ENCODE measurements at places on chromosomes 6 and 20. TPM values are rescaled to one million over a fixed set of nuclear protein-coding genes. Genes with fewer than 3 reads are reported as not detected.

Gene SPTLC3
- total RNA-seq = 0.13 TPM

Gene RSPH9
- 0.34 TPM for total RNA-seq

Gene MATN4
- 0.09 TPM for total RNA-seq

Gene TULP1
- total RNA-seq = not detected

Gene LGSN
- total RNA-seq = 2.7 TPM

Gene PRL
- total RNA-seq = not detected

Gene DTNBP1
- total RNA-seq = 14.6 TPM
